KBM-7 (cell line): ENCODE measurements at places on chromosomes 12 and 14.

- DNase-seq: no peak
These were observed 52.4 kb downstream of the PAPLN start for GRCh38 chr14:73289729-73290128.

DNA sequence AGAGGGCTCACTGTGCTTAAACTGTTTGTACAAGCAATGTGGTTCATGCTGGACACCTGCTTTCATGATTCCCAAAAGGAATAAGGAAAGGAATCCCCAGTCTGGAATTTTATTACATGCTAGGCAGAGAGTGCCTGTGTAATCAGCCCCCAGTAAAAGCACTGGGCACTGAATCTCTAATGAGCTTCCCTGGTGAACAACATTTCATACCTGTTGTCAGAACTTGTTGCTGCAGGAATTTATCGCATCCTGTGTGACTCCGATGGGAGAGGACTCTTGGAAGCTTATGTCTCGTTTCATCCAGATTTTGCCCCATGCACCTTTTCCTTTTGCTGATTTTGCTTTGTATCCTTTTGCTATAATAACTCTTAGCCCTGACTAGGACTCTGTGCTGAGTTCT, 190.2 kb upstream of the HMGA2 start:
- DNase-seq: no peak

- no peak for DNase-seq
These were observed 136.0 kb upstream of the KITLG start for GRCh38 chr12:88716240-88716639.

DNA sequence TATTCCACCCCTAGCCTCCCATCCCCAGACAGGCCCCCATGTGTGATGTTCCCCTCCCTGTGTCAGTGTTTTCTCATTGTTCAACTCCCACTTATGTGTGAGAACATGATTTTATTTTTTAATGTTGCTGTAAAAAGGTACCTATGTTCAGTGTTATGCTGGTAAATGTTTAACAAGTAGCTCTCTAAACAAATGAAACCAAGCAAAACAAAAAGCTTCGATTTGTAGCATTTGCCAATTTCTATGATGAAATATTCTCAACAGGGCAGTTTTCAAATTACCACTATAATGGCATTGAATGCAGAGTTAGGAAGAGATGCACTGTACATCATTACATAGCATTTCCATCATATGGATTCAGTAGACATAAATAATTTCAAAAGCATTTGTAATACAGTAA, 410.6 kb downstream of the MDGA2 start:
- no peak for DNase-seq

DNA sequence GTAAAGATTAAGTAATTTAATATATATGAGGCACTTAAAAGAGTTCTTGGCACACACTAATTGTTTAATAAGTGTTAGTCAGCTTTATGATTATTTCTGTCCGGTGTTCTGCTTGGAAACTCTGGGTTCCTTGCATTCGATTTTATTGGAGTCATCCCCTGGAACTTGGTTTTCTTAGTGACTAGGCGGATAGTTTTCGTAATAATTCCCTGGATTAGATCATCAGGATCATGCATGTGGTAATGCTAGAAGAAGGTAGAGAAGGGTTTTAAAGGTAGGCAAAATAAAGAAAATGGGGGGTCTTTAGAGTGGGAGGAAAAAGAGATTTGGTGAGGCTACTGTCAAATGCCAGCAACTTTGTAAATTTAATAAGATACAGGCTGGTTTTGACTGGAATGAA, 88.4 kb downstream of the MYF5 start:
- no peak for DNase-seq

DNA sequence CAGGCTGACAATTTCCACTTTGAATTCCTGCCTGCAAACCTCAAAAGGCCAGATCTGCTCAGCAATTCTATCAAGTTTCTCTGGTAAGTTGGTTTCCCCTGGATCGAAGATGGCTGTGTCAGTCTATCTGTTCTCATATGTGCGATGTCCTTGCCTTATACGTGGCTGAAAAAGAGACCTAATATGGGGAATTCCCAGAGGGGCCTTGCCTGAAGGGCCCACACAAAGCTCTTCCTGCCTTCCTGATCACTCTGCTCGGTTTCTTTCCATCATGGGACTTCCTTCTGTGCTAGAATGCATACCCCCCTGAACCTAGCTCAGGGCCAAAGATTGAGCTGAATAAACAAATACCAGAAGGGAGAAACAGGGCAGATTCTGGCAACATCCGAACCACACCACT, 13.2 kb downstream of the TCL1B start:
- DNase-seq: no peak

- no peak for DNase-seq
These were observed 99.3 kb downstream of the HECTD4 start for GRCh38 chr12:112282920-112283319.

DNA sequence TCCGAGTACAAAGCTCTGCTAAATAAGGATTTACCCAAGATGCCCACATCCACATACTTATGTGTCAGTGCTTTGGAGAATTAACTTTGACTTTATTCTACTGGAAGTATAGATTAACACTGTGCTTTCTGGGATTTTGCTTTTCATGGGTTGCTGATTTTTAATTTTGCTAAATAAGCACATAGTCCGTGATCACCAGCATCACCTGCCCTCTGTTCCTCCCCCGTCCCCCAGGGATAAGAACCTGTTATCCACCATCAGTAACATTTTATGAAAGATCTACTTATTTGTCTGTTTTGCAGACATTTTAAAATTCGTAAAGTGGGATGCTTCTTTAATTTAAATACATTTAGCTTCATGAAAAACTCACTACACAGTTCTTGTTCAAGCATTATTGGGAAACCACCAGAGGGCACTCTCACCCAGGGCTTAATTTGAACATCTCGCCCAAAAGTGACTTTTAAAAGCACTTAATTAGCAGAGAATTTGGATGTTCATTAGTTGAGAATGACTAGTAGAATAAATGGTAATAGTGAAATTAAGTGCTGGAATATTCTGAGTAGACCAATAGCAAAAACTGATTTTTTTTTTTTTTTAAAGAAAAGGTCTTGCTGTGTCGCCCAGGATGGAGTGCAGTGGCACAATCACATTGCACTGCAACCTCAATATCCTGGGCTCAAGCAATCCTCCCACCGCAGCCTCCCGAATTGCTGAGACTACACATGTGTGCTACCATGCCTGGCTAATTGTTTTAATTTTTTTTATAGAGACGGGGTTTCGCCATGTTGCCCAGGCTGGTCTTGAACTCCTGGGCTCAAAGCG, 35.7 kb downstream of the MRPL42 start:
- peak; percentile 58 for DNase-seq

GRCh38 chr12:93851257-93851671, 174.1 kb downstream of the CRADD start:
- DNase-seq: peak; percentile 85

- no peak for DNase-seq
These were observed 7.3 kb downstream of the PHB2 start for GRCh38 chr12:6963016-6963731.

DNA sequence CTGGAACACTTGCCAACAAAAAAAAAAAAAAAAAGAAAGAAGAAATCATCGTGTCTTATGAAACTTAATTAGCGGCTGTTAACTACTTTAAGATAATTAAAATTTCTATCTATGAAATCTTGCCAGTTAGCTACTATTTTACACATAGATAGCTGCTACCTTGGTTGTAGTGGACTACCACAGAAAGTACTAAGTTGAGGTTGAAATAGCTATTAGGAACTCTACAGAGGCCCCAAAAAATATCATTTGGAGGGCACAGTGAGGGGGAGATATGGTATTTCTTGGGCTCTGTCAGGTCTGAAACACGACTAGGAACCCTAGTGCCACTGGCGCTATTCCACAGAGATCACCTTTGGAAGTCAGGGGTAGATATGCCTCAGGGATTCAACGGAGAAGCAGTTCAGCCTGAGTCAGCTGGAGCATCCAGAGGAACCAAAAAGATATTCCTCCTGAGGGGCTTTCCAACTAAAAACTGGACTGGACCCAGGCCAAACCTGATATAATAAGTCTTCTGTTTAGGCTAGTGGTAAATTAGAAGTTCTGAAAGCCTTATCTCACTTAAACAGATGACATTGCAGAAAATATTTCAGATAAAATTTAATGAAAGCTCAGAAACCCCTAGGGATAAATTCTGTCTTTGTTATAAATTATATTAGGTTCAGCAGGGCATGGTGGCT, 126.1 kb downstream of the EPS8 start:
- no peak for DNase-seq

GRCh38 chr14:99034711-99035171, 237.3 kb downstream of the BCL11B start:
- no peak for DNase-seq

DNA sequence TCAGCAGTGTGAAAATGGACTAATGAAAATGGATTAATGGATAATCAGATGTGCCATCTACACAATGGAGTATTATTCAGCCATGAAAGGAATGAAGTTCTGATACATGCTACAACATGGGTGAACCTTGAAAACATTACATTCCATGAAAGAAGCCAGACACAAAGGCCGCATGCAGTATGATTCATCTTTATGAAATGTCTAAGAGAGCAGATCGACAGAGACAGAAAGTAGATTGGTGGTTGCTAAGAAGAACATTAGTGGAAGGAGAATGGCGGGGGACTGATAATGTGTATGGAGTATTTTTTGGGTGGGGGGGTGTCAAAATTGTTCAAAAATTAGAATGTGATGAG, 47.3 kb downstream of the PRKAB1 start:
- DNase-seq: no peak

GRCh38 chr14:53900499-53900898, 56.1 kb downstream of the BMP4 start:
- no peak for DNase-seq

- no peak for DNase-seq
These were observed 36.2 kb downstream of the PAPOLA start for GRCh38 chr14:96538097-96538989.

GRCh38 chr14:23186913-23187654, 3.6 kb upstream of the SLC7A8 start:
- peak; percentile 75 for DNase-seq

DNA sequence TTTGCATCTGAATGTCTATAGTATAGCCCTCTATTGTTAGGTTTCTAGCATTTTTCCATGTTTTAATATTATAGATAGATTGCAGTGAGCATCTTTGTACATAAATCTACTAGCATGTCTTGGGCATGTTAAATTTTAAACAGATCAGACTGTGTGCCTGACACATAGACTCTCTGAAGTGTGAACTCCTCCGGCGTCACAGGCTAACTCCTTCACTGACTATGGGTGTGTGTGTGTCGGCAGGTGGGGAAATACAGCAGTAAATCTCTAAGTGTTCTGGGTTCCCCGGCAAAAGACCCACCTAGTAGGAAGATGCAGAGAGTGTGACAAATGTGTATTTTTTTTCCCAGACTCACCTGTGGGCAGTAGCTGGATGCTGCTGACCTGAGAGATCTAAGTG, 2.3 kb downstream of the VWF start:
- DNase-seq: no peak

DNA sequence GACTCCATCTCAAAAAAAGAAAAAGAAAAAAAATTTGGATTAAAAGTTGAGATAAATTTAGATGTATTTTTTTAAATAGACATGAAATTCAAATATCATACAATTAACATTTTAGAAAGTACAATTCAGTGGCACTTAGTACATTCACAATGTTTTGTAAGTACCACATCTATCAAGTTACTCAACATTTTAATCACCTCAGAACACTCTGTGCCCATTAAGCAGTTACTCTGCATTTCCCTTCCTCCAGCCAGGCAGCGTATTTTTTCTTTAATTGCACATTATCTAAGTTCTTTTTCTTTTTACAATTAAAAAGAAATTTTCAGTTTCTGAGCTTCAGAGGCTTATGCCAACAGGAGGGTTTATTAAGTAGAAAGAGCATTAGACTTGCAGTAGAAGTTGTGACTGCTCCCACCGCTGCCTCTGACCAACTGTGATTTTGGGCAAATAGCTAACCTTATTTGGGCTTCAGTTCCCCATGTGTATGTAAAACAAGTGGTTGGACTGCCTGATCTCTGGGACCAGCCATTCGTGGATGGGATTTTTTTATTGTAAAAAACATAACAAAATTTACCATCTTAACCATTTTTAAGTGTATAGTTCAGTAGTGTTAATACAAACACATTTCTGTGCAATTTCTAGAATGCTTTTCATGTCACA, 65.7 kb downstream of the WNK1 start:
- no peak for DNase-seq

- DNase-seq: no peak
These were observed 161.3 kb downstream of the GXYLT1 start for GRCh38 chr12:41983394-41983793.

DNA sequence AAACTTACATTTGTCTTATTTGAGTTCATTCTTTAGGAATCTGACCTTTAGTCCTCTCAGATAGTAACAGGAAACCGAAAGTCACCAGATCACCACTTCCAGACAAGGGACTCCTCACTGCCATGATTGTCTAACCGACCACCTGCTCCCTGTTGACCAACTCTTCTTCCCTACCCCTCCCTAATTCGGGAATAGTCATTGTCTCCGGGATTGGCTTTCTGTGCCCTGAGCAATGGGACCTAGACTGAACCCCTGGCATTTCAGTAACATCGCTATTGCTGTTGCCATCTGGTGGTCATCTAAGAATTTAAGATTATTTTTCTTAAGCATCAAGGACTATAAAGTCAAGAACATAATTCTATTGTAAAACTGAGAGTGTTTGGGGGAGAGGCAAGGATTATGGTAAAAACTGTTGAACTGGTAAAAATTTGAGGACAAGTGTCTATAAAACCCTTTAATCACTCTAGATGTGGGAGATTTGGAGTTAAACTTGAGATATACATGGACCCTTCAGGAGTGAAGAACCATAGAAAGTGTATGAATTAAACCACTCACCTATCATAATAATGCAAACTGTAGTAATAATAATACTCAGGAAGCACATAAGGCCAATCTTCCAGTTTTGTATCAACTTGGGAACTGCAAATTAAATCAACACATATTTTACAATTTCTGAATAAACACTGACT, 6.3 kb downstream of the CLEC2A start:
- peak; percentile 61 for DNase-seq

DNA sequence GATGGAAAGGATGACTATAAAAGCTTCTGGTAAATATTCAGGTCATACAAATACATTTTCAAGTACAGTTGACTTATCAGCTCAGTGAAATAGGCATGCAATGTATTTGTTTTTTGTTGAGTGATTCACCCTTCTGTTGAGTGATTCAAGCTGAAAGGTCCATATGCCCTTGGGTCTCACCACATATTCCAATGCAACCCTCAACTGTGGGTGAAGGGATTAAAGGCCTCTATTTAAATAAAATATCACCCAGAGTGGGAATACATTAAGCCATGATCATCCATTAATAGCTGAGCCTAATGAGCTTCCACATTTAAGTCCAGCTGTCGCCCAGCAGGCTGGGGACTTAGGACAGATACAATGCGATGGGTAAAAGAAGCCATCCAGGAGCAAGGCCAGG, 120.2 kb downstream of the CRACR2A start:
- DNase-seq: no peak
